Stimulated activated CD4-positive, alpha-beta T cell treated with anti-CD3 and anti-CD28 coated beads, Interleukin-2, amount 100 ng/mL, for 24 hours (primary cell): ENCODE measurements at places on chromosomes 7 and 10.

DNA sequence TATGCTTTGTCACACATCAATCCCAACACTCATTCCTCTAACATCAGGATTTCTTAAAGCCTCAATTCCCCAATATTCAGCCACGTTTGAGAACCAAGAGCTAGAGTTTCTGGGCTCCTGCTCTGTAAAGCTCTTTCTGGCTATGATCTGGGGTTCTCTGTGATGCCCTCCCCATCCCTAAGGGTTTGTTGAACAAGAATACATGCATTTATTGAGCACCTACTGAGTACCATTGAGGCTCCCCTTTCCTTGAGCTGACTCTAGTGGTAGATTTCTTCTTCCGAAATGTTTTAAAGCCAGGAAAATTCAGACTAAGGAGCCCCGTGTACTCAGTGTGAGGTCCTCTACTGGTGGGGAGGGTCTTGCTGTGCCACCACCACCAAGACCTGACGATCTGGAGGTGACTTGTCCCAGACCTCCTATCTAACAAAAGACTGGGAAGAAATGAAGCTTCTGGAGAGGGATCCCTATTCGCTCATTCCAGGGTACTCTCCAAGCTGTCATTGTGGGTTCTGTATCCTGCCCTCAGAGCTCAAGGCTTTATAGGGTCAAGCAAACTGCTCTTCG, 23.1 kb upstream of the SRGN start:
- DNase-seq, result no peak

DNA sequence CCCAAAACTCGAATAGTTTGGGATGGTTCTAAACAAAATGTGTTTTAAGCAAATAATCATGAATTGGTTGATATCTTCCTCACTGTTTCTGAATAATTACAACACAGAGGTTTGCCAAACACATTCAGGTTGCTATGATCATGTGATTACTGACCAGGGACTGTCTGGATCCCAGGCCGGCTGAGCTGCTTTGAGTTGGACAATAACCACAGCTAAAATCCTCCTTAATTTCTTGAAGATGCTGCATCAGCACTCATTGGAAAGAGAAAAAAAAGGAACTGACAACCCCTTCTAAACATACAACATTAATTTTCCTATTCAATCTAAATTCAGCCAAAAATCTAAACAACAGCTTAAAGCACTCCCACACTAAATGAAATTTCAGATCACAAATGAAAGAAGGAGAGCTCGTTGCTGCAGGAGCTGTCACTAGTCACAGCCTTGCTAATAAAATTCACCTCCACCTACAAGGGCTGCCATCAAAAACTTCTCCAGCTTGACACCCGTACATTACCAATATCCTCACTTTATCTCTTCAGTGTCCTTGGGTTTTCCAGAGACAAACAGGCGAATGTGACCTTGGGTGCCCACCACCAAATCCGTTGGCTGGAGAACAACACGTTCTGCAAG, 560.2 kb downstream of the KCNMA1 start:
- no peak for DNase-seq

- no peak for DNase-seq
Observed at GRCh38 chr10:80449520-80449919, 4.6 kb upstream of the TSPAN14 start.

GRCh38 chr7:157851501-157852067, 514.8 kb downstream of the DNAJB6 start:
- DNase-seq, result peak; percentile 83

GRCh38 chr7:30888747-30889146, 22.9 kb upstream of the AQP1 start:
- no peak for DNase-seq

DNA sequence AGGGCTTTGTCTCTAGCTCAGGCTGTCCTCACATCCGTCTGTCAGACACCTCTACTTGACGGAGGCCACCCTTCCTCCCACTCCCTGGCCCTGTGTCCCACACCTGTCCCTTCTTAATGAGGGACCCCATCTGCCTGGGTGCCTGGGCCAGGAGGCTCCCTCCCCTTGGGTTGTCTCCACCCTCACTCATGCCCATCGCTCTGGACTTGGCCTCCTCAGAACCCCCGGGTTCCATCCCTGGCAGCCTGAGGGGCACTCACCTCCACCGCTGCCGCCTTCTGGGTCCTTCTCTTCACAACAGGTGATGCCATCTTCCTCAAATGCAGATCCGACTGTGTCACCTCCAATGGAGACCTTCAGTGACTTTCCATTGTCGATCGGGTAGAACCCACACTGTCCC, 20.2 kb upstream of the GJD4 start:
- DNase-seq, result no peak

GRCh38 chr10:83533290-83533689, 606.0 kb upstream of the GHITM start:
- no peak for DNase-seq
